ENCODE measurements at places on chromosomes 3 and 15.

DNA sequence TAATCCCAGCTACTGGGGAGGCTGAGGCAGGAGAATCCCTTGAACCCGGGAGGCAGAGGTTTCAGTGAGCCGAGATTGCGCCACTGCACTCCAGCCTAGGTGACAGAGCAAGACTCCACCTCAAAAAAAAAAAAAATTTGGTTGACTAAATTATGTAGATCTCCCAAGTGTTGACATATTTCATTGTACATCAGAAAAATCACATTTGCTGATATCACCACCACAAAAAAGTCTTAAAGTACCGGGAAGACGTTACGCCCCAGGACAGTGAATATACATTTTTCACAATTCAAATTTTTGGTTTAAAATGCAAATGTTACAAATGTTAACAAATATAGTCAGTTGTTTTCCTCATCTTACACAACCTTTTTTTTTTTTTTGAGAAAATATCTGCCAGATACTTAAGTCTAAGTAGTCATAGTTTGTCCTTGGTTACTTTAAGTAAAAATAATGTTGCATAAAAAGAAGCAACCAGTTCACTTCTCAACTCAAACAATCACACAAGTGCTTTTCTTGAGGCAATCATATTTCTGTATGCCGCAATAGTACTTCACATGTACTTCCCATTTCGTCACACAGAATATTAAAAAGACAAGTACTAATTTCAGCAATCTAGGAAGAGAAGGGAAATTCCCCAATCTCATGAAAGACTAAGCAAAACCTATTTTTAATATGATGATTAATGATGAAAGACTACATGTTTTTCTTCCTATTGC lies 41.0 kb upstream of the TCF12 start:
- no peak for DNase-seq

DNA sequence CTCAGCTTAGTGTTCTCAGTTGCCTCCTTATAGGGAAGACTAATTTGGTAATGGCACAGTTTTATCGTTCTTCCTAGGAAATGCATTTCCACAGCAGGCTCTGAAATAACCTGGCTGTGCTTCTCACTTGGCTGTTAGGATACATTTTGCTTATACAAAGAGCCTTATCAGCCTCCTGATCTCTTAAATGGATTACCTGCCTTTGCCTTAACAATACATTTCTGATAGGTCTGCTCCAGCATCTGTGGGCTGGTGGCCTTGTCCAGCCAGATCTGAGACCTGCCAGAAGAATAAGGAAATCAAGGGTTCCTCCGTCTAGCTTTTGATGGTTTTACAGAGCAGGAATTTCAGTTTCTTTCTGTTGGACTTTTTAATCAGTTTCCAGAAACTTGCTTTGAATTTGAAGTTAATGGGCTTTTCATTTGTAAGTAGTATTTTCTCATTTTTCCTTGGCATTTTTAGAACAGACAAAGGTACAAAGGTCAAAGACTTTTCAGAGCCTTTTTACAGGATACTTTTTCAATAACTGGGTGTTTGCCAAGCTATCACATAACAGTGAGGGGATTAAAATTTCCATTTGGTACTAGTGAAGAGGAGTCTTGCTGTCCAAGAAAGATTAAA lies 116.3 kb downstream of the AKAP13 start:
- no peak for DNase-seq

DNA sequence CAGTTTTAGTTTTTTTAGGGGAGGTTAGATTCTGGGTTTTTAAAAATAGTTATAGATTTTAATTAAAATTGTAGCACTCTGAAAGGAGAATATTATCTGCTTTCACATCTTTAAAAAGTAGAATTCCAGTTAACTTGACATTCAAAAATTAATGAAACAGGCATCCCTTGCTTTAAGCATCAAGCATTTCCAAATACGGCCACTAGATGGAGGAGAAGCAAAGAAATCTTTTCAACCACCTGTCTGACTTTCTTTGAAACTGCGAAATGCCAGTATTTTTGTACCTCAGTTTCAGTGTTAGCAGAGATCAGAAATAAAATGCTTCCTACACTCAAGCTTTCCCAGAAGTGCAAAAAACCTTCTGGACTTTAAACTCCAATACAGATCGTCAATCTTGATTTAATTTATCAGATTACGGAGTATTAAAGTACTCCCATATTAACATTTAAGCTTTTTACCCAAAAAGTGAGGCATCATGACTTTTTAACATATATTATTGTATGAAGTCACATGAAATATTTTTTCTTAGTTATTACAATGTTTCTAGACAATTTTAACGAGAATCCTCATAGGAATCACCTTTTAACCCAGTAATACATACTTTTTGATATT lies 153.3 kb downstream of the P3H2 start:
- DNase-seq: no peak

DNA sequence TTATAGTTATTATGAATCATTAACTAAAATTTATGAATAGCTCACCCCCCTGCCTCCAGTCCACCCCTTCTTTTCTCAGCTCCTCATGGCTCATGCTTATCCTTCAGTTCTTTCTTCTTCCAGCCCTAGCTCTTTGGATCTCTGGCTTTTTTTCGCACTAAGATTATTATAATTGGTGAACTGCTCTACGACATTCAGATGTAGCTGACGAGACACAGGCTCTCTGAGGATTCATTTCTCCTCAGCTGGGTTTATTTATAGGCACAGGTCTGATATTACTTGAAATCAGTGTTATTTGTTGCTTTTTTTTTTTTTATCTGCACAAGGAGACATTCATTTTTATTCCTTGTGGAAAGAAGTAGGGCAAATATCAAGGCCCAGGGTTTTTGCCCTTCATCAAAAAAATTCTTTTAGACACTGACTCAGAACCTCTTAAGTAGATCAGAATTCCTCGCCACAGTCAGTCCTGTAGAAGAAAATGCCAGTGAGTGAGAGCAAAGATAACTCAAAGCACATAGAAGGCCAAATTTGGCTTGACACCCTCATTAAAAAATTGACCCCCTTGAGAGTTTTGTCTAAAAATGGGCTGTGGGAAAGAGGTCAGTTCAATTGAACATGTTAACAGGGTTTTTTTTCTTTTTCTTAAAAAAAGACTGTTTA lies 106.6 kb downstream of the MYH15 start:
- DNase-seq: no peak

GRCh38 chr3:172622916-172623700 lies 87.8 kb downstream of the NCEH1 start:
- DNase-seq: peak; percentile 33

- DNase-seq: no peak
These were observed 680 bp downstream of the POC1A start for GRCh38 chr3:52153389-52154096.

- DNase-seq: no peak
These were observed 25.5 kb upstream of the FGD5 start for GRCh38 chr3:14793126-14793857.

DNA sequence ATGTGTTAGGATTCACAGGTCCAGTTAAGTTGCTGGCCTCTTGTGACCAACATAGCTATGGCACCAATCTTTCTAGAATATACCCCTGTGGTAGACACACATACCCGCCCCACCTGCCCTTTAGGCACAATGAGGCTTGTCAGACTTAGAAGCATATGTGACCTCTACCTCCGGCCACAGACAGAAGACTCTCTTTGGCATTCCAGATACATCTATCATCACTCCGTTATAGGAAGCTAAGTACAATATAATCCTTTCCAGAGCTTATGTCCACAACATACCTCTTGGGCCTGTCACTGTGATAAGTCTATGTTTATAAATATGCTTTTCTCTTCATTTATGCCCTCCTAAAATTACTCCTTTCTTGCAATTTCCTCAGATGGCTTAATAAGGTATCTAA lies 39.8 kb downstream of the CD47 start:
- no peak for DNase-seq

DNA sequence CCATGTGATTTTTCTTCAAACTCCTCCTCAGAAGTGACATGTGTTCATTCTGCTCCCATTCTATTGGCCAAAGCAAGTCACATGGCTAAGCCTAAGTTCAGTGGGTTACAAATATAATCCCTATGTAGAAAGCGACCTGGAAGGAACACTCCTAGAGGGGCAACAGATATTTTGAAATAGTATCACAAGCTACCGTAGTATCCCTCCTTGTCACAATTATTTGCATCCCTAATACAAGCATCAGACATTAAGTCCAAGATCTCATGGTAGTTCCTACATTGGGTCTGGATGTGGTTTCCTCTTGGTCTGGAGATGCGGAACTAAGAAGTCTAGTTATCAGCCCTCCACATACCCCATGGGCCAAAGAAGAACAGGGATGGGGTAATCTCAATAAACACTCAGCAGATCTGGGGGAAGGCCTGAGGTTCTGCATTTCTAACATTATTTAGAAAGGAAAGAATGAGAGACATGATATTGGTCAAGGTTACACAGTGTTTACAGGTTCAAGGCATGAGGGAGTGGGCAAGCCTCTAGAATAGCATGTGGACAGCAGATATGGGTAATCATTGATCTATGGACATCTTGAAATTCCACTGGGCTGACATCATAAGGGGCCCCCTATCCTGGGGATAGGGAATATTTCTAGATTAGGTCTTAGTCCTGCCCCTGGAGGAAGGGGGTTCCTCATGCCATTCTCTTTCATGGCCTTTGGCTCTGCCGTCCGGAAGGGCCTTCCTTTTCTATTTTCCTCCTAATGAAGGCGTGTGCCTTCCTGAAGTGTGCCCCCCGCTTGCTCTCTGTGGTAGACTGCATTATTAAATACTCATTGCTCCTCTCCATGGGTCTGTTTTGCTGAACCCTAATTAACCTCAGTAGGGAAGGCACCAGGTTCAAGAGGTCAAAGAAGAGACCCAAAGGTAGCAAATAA lies 17.8 kb upstream of the ABHD2 start:
- no peak for DNase-seq

GRCh38 chr3:16252988-16253387 lies 11.8 kb downstream of the DPH3 start:
- DNase-seq: no peak

- DNase-seq: no peak
These were observed 3.4 kb upstream of the CLN6 start for GRCh38 chr15:68232937-68233336.

DNA sequence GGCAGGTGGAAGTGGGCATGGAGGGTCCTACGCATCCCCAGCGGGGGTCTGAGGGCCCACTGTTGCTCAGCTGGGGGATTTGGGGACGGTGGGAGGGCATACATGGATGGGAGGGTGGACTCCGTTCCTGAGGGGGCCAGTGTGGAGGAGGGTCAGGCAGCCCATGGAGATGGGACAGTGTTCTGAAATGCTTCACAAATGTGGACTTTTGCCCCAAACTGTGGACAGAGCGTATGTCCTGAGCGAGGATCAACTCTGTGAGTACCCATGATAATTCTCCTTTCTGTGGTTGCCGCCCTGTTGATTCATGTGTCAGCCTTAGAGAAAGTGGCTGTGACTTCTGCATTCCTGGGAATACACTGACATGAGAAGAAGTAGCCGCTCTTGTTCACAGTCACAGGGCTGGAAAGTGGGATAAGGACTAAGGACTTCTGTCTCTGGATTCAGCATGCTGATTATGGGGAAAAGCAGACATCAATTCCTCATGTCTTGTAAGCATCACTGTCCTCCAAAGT lies 33.4 kb downstream of the SMAD3 start:
- no peak for DNase-seq

DNA sequence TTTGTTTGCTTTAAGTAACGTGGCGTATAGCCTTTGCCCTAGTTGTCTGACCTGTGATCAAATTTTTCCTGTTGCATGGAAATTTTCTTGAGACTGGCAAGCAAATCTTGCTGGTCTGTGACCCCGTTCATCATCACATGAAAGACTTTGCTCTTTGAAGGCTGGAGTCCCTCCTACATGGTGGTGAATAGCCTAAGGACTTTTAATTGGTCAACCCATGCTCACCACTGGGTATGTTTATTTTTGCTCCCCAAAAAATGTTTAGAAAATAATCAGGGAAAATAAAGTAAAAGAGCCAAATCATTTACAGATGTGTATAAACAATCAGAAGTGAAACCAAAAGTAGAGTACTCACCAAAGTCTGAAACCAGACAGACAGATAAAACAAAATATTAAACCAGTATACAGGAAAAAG lies 1075.3 kb upstream of the ALCAM start:
- DNase-seq: no peak

DNA sequence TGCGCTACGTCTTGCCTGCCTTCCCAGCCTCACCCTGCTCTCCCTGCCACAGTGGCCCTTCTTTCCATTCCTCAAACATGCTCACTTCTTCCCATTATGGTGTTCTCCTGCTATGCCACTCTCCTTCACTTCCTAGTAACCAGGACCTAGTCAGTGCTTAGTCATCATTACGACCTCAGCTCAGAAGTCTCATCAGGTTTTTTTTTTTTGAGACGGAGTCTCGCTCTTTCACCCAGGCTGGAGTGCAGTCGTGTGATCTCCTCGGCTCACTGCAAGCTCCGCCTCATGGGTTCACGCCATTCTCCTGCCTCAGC lies 149.5 kb downstream of the GREM1 start:
- DNase-seq: no peak

DNA sequence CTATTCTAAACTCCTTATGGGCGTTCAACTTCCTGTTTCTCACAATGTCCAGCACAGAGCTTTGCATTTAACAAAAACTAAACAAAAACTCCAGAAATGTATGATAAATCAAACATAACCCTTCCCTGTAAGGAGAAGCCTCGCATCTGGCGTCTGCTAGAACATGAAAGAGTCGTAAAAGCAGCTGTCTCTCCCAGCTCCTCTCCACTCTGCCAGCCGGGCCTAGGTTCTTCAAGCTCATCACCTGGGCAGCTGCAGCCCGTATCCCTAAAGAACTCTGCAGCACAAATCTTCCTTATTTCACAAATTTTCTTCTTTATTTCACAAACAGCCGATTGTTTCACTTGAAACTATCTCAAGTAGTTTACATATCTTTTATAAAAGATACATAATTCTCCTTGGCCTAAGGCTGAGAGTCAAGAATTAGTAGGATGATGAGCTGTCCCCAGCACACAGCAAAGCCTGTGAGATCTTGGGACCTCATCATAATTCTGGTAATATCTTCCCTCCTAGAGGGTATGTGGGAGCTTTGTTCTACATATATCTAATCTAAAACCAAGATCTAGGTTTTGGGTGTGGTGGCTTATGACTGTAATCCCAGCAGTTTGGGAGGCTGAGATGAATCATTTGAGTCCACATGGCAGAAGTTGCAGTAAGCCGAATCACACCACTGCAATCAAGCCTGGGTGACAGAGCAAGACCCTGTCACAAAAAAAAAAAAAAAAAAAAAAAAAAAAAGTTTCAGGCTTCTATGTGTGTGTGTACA lies 35.3 kb downstream of the ANXA2 start:
- no peak for DNase-seq

- DNase-seq: no peak
These were observed 49.9 kb downstream of the COL6A5 start for GRCh38 chr3:130395331-130395730.

DNA sequence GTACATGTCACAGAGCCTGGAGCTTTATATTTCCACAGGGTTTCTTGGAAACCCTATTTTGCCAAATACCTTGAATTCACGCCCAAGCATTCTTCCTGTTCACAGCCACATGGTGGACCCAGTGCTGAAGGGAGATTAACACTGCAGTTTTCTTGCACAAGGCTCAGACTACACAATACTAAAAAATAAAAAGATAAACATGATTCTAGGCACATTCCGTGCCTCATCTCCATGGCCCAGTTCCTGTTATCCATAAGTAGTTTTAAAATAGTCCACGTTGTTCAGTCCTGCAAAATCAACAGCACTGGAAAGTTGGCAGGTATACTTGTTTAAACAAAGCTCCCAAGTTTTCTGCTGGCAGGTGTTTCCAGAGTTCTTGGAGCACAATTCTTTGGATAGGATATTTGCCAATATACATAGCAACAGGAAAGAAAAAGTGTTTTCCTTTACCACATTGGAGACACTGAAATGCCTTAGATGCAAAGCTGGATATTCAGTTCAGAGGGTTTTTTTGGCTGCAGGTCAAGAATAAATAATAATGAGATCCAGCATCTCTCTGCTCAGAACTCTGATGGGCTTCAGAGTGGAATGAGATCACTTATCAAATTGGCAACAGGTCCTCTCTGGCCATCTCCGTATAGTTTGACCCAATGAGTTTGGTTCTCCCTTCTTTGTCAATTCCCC lies 88.1 kb upstream of the TGFBR2 start:
- no peak for DNase-seq

All from naive thymus-derived CD4-positive, alpha-beta T cell (primary cell).